ENCODE measurements at places on chromosomes 3 and 15.
A peak's percentile ranks its signal among the peaks of the same experiment; 100 is the strongest.

GRCh38 chr15:70447928-70448698, 315.2 kb downstream of the UACA start:
- peak; percentile 23 for DNase-seq

- no peak for DNase-seq
Observed at GRCh38 chr3:155302481-155302880, 9.0 kb upstream of the STRIT1 start.

DNA sequence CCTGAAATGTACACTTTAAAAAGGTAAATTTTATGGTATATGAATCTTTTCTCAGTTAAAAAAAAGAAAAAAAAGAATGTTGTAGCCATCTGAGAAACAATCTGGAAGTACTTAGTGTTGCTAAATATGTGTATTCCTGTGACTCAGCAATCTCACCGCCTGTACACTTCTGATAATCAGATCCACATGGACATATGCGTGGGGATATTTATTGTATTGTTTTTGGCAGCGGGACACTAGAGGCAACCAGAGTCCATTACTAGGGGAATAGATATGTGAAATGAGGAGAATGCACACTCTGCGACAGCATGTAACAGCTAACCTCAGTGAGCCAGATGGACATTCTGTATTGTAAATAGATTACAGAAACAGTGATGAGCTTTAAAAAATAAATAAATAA, 65.4 kb downstream of the AQP9 start:
- DNase-seq, result no peak

DNA sequence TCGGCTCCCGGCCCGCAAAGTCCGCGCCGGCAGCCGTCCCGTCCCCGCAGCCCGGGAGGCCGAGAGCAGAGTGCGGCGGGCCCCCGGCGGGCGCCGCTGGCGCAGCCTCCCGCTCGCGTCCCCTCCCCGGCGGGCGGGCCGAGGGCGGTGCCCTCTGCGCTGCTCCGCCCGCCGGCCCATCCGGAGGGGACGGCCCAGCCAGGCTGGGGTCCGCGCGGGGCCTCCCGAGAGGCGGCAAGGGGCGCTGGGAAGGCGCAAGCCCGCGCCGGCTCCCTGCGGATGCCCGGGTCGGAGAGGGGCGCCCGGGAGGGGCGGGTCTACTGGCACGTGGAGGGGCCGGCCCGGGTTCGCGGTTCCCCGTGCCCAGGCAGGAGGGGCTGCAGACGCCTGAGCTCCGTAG, at the start of the genes CLCN2 and POLR2H:
CLCN2 (minus strand) TSS at position 74 of the 400 bp plus-strand sequence. CDS start 126 bp downstream, outside the sequence.
POLR2H (plus strand) TSS at position 179 of the 400 bp plus-strand sequence. CDS start 1,783 bp downstream, outside the sequence.
- DNase-seq, result peak; percentile 36

GRCh38 chr3:47803480-47804025, 615 bp downstream of the DHX30 start:
- DNase-seq, result no peak

- no peak for DNase-seq
Observed at GRCh38 chr3:27723815-27724458, 1.8 kb upstream of the EOMES start.

DNA sequence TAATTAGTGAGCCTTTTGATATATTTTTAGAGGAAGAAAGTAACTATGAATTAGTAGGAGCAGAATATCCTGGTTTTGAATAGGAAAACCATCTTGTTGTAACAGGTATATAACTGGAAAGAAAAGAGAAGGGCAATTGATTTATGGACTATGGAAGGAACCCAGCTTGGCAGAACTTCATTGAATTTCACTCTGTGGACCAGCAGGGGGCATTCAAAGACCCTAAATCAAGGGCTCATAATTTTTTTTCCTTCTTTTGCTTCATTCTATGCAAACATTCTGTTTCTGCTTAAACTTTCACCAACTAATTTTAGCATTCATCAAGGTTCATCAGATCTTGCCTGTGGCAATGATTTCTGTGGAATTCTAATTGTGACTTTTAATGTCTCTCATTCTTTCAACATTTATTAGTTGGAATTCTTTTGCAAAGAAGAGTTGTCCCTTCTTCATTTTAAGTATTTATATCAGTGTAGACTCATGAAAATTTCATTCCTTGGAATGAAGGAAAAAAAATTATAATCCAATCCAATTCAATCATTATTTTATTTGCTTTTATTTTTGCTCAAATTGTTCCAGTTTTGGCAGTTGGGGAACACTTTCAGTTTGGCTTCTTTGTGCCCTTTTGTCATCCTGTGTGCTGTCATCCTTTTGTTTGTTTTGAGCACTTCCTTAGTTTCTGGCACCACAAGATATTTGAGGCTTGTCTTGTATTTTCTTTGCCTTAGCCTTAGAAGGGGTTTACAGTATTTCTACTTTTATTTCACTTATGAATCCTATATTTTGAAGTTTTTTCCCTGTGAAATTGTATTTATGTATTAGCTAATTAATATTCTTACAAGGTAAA, 30.4 kb downstream of the NXPE3 start:
- no peak for DNase-seq

DNA sequence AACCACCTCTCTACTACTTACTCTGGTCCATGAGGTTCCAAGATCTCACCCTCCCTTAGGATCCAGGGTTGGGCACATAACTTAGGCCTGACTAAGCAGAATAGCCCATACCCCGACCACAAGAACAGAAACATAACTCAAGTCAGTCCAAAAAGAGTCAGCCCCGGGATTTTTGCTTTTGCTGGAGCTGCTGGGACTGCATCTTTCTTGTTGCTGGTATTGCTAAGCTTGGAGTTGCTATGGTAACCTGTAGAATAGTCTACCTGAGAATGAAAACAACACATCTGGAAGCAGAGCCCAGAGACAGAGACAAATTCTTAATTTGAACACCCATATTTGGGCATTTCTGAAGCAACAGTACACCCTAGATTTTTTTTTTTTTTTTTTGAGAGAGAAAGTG, 6.5 kb downstream of the RUBCN start:
- DNase-seq, result no peak
